Peyer's patch (tissue), 4 donors: ENCODE measurements at places on chromosomes 11 and 22. TPM values are rescaled to one million over a fixed set of nuclear protein-coding genes. Genes with fewer than 3 reads are reported as not detected.

Gene ART5
- not detected for total RNA-seq

Gene NTM
- total RNA-seq, result 1.4 TPM

Gene AIP
- 53.2 TPM for total RNA-seq

Gene LRP5
- 149 TPM for total RNA-seq

Gene IL18
- total RNA-seq, result 45.4 TPM

Gene GLYATL1
- total RNA-seq, result 2.4 TPM

Gene PLXNB2
- total RNA-seq, result 182 TPM

Gene OR9G4
- total RNA-seq, result not detected

Gene MUC5B
- total RNA-seq, result 2.2 TPM

Gene LRFN4
- 2.8 TPM for total RNA-seq

Gene NRIP3
- 1.7 TPM for total RNA-seq

DNA sequence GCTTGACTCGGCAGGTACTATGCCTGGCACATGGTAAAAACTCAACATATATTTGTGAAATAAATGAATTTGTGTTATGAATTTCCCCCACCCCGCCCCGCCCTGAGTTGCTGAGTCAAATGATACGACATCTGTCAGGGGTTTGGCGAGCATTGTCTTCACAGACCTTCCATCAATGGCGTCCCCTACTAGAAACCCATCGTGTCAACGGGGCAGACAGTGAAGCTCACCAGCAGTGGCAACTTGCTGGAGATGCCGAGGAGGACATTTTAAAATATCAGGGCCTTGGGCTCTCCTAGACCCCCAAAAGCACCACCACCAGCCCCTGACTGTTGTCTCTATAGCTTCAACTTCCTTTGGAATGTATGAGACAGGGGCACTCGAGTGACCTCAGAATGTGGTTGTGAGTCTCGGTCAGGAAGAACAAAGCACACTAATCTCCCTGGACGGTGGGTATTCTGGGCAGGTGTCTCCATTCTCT, 761 bp upstream of the NXF1 start:
- peak overlapping the region; percentile 94 for H3K27ac ChIP-seq
- H3K4me1 ChIP-seq, result peaks cover 10% of the 10 kb centered on the region
- peak overlapping the region; percentile 97 for H3K4me3 ChIP-seq
- H3K27me3 ChIP-seq, result no peaks in the 10 kb centered on the region
- H3K36me3 ChIP-seq, result peaks cover 28% of the 10 kb centered on the region

- peaks cover 5% of the 10 kb centered on the region for H3K27me3 ChIP-seq
- no peak overlapping the region for H3K27ac ChIP-seq
- no peaks in the 10 kb centered on the region for H3K4me1 ChIP-seq
- H3K4me3 ChIP-seq, result no peak overlapping the region
- H3K36me3 ChIP-seq, result no peaks in the 10 kb centered on the region
These were observed 5.4 kb downstream of the PDE2A start for GRCh38 chr11:72668629-72669347.

- H3K27ac ChIP-seq, result no peak overlapping the region
- DNase-seq, result no peak
- H3K36me3 ChIP-seq, result no peaks in the 10 kb centered on the region
- H3K27me3 ChIP-seq, result no peaks in the 10 kb centered on the region
- no peak overlapping the region for H3K4me3 ChIP-seq
- peaks cover 6% of the 10 kb centered on the region for H3K4me1 ChIP-seq
These were observed 5.8 kb downstream of the MMP3 start for GRCh38 chr11:102837646-102838045.

DNA sequence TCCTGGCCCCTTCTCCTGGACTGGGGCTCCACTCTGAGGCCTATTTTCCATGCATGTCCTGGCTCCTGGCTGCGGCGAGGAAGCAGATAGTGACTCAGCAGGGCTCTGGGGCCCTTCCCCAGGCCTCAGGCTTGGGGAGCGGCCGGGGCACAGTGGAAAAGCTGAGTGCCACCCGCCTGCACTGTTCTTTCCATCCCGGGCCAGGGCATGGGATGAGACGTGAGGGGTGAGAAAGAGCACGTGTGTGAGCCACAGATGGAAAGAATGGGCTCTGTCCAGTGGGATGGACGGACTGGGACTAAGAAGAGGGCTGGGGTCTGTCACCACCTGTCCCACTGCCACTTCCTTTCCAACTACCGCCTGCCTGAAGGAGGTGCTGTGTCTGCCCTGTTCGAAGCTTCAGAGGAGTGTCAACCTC, 12.8 kb downstream of the SLC37A2 start:
- H3K27ac ChIP-seq, result no peak overlapping the region
- H3K27me3 ChIP-seq, result no peaks in the 10 kb centered on the region
- DNase-seq, result peak; percentile 33

DNA sequence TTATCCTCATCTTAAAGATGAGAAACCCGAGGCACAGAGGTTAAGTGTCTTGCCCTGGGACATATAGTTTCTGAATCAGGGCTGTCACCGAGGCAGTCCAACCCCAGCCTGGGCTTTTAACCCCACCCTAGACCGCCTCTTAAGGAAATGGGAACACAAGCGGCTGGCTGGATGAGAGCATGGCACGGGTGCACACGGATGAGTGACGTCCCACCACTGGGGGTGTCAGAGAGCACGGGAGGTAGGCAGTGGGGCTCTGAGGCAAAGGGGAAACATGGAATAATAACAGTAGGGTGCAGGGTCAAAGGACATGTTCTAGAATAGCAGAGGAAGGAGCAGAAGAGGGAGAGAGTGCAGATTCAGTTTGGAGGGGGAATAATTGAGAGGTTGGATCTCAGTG, 22.3 kb downstream of the PPFIBP2 start:
- H3K27me3 ChIP-seq, result no peaks in the 10 kb centered on the region
- no peaks in the 10 kb centered on the region for H3K4me1 ChIP-seq
- no peak overlapping the region for H3K4me3 ChIP-seq
- peak; percentile 63 for DNase-seq

DNA sequence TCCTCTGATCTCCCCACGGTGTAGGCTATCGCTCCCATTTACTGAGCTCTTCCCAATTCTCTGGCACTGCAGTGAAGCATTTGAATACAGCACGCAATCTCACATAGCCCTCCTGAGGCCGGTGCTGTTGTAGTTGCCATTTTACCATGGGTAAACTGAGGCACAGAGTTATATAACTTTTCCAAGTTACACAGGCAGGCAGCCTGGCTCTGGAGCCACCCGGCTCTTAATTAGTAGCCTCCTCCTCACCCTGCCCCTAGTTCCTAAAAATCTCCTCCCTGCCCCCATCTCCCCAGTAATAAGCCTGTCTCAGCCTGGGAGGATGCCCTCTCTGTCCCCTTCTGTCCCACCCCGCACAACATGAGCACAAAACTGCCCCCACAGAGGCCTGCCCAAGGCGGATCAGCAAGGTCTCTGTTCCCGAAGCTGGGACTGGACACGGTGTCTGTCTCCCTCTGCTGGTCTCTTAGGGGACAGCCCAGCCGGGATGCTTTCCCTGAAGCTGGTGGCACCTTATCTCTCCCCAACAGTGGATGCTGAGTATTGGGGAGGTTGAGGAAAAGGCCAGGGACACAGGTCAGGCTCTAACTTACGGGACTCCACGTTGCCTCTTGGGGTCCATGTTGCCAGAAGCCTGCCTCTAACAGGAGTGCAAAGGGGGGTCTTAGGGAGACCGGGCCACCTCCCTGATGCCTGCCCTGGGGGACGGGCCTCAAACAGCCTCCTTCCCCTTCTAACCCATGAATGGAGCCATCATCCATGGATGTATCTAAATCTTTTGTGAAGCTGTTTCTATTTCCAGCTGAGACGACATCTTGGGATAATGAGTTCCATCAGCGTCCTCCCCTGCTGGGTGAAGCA, 9.1 kb upstream of the CLCF1 start:
- H3K27me3 ChIP-seq, result no peaks in the 10 kb centered on the region
- DNase-seq, result peak; percentile 89
- no peaks in the 10 kb centered on the region for H3K4me1 ChIP-seq

- H3K4me1 ChIP-seq, result no peaks in the 10 kb centered on the region
- H3K27ac ChIP-seq, result no peak overlapping the region
- H3K27me3 ChIP-seq, result no peaks in the 10 kb centered on the region
- H3K36me3 ChIP-seq, result no peaks in the 10 kb centered on the region
- DNase-seq, result no peak
These were observed 302.8 kb upstream of the NCAM1 start for GRCh38 chr11:112658431-112658878.

DNA sequence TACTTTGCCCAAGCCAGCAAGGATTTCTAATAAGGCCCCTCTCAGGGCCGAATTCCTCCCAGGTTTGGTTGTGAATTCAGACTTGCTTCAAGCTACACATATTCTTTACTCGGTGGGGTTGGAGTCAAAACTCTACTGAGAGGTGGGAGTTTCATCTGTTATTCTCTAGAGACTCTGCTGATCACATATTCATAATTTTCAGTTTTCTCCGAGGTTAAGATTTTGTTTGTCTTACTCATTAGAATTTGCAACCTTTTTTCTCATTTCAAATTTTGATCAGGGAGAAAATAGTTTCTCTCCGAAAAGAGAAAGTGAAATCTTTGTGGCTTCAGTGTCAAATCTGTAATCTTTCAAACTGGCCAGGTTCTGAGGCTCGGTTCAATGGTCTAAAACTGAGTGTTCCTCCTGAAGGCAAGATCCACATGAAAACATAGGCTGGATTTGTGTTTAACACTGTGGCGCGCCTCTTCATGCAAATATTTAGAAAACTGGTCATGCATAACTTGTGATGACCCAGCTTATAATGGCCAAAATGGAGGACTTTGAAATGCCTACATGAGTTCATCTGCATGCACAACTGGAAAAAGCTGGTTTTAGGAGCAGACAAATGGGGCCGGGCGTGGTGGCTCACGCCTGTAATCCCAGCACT, 21.5 kb upstream of the GSTP1 start:
- H3K36me3 ChIP-seq, result no peaks in the 10 kb centered on the region
- no peak overlapping the region for H3K4me3 ChIP-seq
- H3K4me1 ChIP-seq, result peaks cover 6% of the 10 kb centered on the region
- no peak overlapping the region for H3K27ac ChIP-seq
- H3K27me3 ChIP-seq, result no peaks in the 10 kb centered on the region

DNA sequence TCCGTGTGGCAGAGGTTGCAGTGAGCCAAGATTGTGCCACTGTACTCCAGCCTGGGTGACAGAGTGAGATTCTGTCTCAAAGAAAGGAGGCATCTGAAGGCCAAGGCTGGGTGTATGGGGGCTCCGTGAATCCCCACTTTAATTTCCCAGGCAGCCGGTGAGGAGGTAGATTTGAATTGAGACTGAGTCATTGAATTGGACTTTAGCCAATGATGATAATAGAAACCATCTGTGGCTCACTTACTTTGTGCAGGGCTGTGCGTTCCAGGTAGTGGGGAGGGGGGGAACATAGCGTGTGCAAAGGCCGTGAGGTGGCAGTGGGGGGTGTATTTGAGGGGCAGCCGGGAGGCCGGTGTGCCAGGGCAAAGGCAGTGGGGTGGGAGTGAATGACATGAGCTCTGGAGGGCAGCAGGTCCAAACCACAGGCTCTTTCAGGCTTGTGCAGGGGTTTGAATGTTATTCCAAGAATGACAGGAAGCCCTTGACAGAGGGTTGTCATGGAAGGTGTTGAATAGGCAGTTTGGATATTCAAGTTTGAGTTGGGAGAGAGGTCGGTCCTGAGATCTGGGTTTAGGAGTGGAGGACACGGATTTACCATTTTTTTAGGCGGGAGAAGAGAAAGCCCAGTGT, 6.1 kb downstream of the ARHGAP8 start:
- no peak overlapping the region for H3K27ac ChIP-seq
- H3K27me3 ChIP-seq, result no peaks in the 10 kb centered on the region
- H3K4me3 ChIP-seq, result no peak overlapping the region
- DNase-seq, result no peak
- H3K36me3 ChIP-seq, result no peaks in the 10 kb centered on the region

- peak; percentile 76 for DNase-seq
- no peaks in the 10 kb centered on the region for H3K36me3 ChIP-seq
- H3K4me3 ChIP-seq, result no peak overlapping the region
- peaks cover 22% of the 10 kb centered on the region for H3K4me1 ChIP-seq
These were observed 2.0 kb upstream of the CASTOR1 start for GRCh38 chr22:30291058-30291892.

- peak; percentile 36 for DNase-seq
- no peak overlapping the region for H3K4me3 ChIP-seq
- no peaks in the 10 kb centered on the region for H3K27me3 ChIP-seq
- H3K4me1 ChIP-seq, result no peaks in the 10 kb centered on the region
These were observed 48.9 kb upstream of the SHANK2 start for GRCh38 chr11:71301046-71301857.

GRCh38 chr11:80054582-80055165, 613.8 kb upstream of the TENM4 start:
- no peaks in the 10 kb centered on the region for H3K36me3 ChIP-seq
- no peaks in the 10 kb centered on the region for H3K4me1 ChIP-seq
- DNase-seq, result no peak
- no peak overlapping the region for H3K4me3 ChIP-seq

- no peaks in the 10 kb centered on the region for H3K4me1 ChIP-seq
- no peaks in the 10 kb centered on the region for H3K36me3 ChIP-seq
- DNase-seq, result no peak
- H3K27me3 ChIP-seq, result no peaks in the 10 kb centered on the region
- H3K4me3 ChIP-seq, result no peak overlapping the region
These were observed 316.8 kb upstream of the MPPED2 start for GRCh38 chr11:30902929-30903328.

GRCh38 chr11:64372021-64372420, 13.1 kb downstream of the RPS6KA4 start:
- no peak for DNase-seq
- no peak overlapping the region for H3K4me3 ChIP-seq
- no peaks in the 10 kb centered on the region for H3K27me3 ChIP-seq

GRCh38 chr22:22772396-22772795, 115.2 kb upstream of the IGLL5 start:
- H3K4me3 ChIP-seq, result no peak overlapping the region
- H3K27ac ChIP-seq, result no peak overlapping the region
- H3K4me1 ChIP-seq, result no peaks in the 10 kb centered on the region
- DNase-seq, result no peak
- no peaks in the 10 kb centered on the region for H3K36me3 ChIP-seq

DNA sequence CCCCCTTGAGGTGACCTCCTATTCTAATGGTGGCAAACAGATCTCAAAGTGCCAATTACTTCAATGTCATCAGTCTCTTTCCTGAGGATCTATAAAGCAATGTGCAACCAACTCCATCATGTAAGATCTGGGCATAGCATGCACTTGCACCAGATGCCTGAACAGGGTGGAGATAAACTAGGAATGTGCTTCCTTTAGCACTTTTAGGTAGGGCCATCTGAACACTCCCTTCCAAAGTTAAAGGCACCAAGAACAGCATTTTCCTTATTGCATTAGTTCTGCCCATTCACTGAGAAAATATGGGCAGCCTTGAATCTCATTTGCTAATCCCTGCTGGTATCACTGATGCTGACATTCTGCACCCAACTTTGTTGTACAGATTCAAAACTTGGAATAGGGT, 112.0 kb downstream of the SGSM3 start:
- no peak overlapping the region for H3K27ac ChIP-seq
- no peak for DNase-seq
- H3K27me3 ChIP-seq, result no peaks in the 10 kb centered on the region
- H3K4me3 ChIP-seq, result no peak overlapping the region
- no peaks in the 10 kb centered on the region for H3K4me1 ChIP-seq

GRCh38 chr11:128616161-128616560, 28.8 kb upstream of the ETS1 start:
- no peaks in the 10 kb centered on the region for H3K27me3 ChIP-seq
- no peak overlapping the region for H3K27ac ChIP-seq
- no peaks in the 10 kb centered on the region for H3K36me3 ChIP-seq
- no peak overlapping the region for H3K4me3 ChIP-seq
- DNase-seq, result no peak
- no peaks in the 10 kb centered on the region for H3K4me1 ChIP-seq
